ENCODE measurements at places on chromosomes 7 and 10.

GRCh38 chr10:77977934-77978333 lies 51.4 kb upstream of the DLG5 start:
- no peak for DNase-seq

DNA sequence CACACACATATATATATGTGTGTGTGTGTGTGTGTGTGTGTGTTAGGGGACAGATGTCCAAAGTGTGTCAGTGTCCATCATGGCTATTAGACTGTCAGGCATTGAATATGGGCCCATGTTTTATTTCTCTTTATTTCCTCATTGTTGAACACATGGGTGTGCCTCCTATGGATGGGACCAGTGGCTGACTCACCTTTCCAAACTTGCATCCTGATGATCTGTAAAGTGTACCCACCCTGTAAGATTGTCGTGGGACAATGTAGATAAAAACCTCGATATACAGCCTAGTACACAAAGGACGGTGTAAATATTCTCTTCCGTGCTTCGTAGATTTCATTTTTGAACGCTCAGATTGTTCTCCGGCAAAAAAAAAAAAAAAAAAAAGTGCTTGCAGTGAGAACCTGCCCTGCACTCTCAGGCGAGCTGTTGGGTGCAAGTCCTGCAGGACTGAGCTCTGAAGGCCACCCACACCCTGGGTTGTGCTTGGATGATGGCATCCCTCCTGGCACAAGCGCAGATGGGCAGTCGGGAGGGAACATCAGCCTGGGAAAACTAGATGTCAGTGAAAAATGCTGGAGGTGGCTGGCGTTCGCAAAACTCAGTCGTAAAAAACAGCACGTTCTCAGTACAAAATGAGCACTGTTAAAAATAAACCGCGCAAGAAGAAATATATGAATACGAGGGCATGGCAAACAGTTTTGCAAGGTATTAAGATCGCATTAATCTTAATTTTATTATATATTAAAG lies 166.9 kb downstream of the CUX1 start:
- no peak for DNase-seq

GRCh38 chr7:131690441-131690840 lies 134.0 kb upstream of the PODXL start:
- no peak for DNase-seq

DNA sequence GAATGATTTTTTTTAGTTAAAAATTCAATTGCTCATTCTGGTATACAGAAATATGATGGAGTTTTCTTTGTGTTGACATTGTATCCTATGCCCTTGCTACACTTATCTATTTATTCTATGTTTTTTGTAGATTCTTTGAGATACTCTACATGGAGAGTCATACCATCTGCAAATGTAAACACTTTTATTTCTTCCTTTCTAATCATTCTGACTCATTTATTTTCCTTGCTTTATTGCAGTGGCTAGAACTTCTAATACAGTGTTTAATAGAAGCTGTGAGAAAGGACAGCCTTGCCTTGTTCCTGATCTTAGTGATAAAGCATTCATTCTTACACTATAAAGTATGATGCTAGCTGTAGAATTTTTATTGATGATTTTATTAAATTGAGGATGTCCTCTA lies 9.9 kb upstream of the IGFBP3 start:
- DNase-seq: no peak

GRCh38 chr7:28705350-28705749 lies 252.8 kb downstream of the TRIL start:
- DNase-seq: no peak

DNA sequence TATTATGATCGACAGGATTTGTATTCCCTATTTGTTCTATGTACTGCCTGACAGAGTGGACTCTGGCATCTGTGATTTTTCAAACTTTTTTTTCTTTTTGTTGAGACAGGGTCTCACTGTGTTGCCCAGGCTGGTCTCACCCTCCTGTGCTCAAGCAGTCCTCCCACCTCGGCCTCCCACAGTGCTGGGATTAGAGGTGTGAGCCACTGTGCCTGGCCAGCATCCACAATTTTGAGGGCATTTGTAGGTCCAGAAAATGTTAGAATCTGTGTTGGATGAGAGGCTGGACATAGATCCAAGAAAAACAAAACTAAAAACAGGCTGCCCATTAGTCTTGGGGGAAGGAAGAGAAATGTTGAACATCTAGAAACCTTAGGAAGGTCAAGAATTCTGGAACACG lies 34.3 kb downstream of the SGPL1 start:
- DNase-seq: no peak

DNA sequence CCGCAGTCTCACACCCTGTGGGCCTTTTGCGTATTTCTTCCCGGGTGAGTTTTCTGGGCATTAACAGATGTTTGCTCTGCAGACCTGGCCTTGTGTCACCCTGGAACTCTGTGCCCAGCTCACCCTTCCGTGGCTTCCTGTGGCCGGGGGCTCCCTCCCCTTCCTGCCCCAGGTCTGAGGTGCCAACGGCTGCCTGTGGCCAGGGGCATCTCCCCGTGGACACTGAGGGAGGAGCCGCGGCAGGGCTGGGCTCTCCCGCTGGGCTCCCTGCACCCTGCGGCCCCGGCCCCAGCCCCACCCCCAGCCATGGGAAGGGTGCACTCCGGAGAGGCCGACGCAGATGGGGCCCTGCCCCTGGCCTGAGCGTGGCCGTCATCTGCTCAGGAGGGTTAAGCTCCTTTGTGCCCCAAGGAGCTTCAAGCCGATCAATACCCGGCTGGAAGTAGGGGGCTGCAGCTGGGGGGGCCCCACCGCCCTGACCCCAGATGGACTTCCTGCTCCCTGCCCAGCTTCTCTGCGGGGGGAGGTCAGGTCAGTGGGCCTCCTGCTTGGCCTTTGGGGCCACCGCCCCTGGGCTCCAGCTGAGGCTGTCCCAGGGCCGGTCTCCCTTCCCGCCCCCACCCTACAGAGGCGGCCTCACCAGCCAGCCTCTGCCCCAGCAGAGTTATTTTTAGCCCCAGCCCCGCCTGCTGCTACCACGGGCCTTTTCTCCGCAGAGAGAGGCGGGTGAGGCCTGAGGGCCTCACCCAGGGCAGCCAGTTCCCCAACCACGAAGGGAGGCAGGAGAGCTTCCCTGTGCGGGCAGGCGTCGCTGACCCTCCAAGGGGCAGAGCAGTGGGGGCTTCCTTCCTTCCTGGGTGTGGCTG lies 24.2 kb downstream of the PWWP2B start:
- no peak for DNase-seq

DNA sequence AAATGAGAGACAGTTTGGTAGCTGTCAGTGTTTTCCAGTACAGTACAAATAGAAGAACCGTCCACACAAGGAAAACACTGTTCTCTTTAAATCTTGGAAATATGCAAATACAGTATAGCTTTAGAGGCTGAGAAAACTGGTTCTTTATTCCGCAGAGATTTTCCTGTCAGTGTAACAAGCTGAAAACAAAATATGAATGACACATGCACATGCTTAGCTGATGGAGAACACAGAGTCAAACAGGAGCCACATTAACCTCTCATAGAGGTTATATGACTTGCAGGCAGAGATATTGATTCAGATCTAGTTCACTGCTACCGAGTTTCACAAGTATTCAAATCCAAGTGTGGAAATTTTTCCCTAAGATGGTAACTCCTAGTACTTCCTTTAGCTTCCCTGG lies 135.2 kb upstream of the C1QL3 start:
- no peak for DNase-seq

DNA sequence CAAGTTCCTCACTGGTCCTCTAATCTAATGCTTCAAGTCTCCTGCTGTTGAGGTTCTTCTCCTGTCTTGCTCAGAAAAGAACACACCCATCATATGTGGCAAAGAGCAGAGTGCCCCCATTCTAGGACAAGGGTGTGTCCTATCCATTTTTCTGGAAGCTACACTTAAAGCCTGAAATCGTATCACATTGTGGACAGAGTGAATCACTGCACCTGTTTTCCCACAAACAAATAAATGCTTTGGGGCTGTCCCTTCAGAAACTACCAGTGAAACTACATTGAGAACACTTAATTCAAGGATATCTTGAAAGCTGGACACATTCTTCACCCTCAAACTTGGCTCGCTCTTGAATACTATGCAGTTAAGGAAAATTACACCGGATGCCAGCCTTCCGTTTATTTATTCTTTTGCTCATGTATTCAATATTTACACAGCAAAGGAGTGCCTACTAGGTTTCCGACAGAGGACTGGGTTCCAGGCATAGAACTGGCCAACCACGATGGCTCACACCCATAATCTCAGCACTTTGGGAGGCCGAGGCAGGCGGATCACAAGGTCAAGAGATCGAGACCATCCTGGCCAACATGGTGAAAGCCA lies 473.0 kb downstream of the GALNT17 start:
- DNase-seq: no peak

DNA sequence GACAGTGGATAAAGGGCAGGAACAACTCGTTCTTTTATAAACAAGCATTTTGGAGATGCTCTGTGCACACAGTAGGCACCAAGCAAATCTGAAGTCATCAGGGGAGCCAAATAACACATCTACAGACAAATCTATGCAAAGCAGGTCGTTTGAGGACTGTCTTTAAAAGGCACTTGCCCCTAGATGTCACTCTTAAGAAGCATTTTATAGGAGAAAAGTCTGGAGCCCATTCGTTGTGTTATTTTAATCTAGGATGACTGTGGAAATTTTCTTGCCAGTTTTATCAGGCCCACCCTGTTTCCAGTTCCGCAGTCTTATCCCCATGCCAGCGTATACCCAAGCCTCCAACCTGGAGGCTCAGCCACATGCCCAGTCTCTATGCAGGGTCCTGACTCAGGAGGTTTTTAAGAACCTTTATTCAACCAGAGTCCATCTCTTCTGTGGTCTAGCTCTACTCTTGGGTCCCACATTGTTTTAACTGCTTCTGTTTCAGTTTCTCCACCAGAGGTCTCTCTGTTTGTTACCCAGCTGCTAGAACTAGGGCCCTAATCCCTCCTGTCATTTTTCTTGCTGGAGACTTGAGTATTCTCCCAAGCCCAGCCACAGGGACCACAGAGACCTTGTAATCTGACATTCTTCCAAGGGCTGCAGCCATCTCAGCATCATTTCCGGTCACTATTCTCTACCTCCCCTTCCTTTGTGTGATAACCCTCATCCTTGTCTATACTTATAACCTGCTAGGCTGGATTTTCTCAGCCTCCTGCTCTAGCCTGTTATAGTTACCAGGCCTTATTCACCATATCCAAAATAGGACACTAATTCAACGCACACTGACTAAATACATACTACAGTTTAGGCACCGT lies 26.7 kb downstream of the PIK3CG start:
- no peak for DNase-seq

- DNase-seq: no peak
Observed at GRCh38 chr7:52917982-52918578, 117.4 kb upstream of the POM121L12 start.

GRCh38 chr7:149838992-149839408 lies 825 bp downstream of the ZNF862 start:
- DNase-seq: no peak

GRCh38 chr10:6650586-6650985 lies 70.5 kb upstream of the PRKCQ start:
- DNase-seq: no peak

DNA sequence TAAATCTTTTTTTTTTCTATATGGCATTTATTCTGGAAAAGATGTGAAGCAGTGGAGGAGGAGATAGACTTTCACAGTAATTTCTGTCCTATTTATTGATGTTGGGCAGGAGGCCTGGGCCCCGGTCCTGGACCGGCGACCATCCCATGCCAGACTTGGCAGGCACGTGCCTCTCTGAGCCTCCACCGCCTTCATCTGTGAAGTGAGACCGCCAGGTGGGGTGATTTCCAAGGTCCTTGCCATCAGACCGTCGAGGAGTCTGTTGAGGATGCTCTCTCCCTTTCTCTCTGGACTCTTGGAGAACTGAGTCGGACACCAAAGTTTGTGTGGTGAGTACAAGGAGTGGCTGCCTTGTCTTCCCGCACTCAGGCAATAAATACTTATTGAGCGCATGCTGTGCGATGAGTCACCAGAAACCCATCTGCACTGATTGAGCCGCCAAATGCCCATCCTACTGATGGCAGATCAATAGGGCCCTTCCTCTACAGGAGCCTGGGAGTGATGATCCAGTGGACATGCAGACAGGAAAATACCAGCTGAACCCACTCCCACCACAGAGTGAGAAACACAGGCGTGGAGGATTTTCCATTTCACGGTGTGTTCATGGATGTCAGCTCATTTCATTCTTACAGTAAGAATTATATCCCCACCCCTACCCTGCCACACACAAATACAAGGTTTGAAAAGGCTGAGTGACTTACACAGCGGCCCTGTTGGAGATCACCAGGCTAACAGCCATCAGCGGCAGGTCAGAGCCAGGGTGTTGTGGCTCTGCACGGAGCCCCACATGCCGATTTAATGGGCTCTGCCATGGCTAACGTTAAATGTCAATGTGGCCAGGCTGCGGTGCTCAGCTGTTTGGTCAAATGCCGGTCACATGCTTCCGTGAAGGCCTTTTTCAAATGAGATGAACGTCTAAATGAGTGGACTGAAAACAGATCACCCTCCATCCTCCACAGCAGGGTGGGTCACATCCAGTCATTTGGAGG lies 11.5 kb upstream of the PRKAG2 start:
- no peak for DNase-seq

DNA sequence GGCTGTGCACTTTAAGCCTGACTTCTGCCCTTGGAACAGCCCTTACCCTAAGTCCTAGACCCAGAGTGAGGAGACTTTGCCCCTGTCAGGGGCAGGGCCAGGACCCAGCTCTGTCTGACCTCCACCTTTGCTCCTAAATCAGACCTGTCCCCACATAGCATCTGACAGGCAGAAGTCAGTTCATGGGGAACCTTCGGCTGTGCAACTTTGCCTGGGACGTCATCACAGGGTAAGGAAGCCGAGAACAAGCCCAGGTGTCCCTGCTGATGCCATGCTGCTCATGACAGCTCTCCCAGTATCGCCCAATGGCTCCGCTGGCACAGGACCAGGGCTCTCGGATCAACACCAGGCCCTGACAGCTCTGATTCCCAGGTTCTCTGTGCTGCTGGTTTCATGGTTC lies 55.4 kb downstream of the TNS3 start:
- no peak for DNase-seq

DNA sequence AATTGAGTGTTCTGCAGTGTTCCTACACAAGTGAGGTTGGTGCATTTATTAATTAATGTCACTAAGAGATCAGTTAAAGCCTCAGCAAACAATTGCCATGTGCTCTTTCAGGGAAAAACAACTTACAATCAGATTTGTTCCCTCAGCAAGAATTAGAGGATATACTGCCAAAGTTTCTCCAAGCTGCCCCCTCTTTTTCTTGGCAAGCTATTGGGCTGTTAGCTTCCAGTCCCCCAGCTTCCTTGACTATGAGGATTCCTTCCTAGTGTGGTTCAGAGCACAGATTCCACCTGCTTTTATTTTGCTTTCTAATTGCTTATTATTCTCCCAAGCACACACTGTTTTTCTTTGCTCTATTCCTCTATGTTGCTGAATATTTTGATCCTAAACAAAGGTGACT lies 112.7 kb downstream of the RBM20 start:
- DNase-seq: no peak

DNA sequence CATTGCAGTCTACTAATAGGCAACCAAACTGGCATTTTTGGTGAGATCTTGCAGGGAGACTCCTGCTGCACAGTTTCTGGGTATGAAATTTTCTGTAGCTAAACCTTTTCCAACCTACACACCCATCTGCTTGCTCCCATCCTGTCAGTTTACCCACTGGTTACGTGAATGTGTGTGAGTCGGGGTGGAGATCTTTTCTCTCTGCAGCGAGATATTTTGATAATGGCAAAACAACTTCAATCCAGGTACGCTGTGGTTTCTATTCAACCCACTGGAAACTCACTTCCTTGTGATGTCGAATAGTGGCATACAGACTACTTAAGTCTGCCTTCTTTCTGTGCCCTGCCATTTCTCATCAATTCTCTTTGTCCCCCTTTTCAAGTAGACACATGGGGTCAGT lies 4.5 kb downstream of the PLEKHA1 start:
- no peak for DNase-seq

GRCh38 chr10:92699518-92700381 lies 10.0 kb downstream of the HHEX start:
- DNase-seq: no peak
